ENCODE measurements at places on chromosomes 2 and 18.

DNA sequence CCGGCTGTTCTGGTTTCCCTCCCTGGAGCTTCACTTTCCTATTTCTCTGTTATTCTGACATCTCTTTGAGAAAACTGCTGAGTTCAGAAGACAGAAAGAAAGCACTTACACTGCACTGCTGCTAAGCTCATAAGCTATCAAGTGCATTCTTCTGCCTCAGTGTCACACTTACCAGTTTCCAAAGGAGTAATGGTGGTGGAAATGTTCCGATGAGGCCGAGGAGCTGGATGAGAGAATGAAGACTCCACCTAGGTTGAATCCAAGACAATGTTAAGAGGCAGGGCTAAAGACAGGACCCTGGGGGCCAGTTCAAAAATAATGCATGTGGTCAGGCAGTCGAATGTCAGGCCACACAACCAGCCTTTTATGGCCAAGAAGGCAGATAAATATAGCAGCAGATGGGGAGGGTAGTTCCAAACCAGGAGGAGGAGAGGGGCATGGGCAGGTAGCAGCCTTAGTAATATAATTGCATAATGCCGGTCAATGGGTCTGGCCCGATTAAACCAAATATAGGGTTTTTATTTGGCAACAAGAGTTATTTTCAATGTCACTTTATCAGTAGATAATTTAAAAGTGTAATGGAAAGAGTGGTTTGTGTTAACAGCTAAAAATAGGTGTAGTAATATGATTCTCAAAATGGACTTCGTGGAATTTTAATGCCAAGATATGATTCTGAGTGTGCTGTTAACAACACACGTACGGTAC is at the start of gene MYOM1:
Gene MYOM1, minus strand, starts transcription at position 338 of the 705 bp plus-strand sequence. CDS start 4,745 bp downstream, outside the sequence.
- no peak for DNase-seq

DNA sequence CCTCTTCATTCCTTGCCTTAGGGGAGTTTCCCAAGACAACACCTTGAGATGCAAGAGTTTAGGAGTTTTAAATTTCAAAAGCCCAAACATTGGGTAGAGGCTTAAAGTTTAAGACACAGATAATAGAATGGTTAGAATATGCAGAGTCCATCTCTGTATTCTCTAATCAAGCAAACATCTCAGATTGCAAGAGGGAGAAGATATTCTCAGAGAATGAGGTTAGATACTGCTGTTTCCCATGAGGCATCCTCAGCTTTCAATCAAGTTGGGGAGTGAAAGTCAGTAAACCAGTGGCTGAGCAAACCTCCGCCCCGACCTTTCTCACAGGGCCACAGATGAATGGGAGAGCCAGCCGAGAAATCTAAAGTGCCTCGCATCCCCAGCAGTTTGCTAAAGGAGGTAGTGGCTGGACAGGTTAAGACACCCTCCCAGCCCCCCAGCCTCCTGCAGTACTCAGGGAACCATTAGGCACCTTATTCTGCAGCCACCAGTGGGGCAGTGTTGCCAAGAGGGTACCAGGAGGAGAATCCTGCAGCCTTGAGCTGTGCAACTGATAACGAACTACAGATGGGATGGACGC is 30.0 kb downstream of the FBXO36 start:
- DNase-seq, result no peak

DNA sequence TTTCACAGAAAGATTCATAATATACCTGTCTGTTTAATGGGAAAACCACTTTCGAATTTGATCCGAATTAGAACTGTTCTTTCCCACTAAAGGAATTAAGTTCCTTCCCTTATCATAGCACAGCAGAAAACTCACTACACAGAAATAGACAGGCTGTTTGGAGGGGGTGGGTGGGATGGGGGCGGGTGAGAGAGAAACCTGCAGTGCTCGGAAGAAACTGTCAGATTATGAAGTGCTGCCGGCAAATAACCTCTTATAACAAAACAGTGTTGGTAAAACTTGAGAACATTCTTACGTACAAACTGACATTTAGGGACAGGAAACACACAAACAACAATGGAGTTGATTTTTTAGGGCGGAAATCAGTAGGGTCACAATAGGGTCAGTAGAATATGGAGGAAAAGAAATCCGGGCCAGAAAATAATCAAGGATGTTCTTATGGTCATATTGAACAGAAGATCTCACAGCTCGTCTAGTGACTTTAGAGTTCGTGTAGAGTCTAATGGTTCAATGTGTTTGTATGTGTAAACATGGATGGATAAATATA is 756.0 kb upstream of the LRATD1 start:
- DNase-seq, result no peak

- DNase-seq, result no peak
Observed at GRCh38 chr2:63710732-63711131, 122.0 kb downstream of the MDH1 start.

Data from RKO (cell line).